OCI-LY7 (cell line): ENCODE measurements at places on chromosomes 7 and 10. TPM values are rescaled to one million over a fixed set of nuclear protein-coding genes. Genes with fewer than 3 reads are reported as not detected.
A peak's percentile ranks its signal among the peaks of the same experiment; 100 is the strongest.

PRSS1 gene
- not detected in 2 replicates for total RNA-seq

TUBAL3 gene
- not detected in 2 replicates for total RNA-seq

CYTH3 gene
- total RNA-seq, result 4.7 and 5.0 TPM in 2 replicates

CPVL gene
- total RNA-seq, result not detected in 2 replicates

AP3M1 gene
- 53.6 and 54.2 TPM in 2 replicates for total RNA-seq

DNA sequence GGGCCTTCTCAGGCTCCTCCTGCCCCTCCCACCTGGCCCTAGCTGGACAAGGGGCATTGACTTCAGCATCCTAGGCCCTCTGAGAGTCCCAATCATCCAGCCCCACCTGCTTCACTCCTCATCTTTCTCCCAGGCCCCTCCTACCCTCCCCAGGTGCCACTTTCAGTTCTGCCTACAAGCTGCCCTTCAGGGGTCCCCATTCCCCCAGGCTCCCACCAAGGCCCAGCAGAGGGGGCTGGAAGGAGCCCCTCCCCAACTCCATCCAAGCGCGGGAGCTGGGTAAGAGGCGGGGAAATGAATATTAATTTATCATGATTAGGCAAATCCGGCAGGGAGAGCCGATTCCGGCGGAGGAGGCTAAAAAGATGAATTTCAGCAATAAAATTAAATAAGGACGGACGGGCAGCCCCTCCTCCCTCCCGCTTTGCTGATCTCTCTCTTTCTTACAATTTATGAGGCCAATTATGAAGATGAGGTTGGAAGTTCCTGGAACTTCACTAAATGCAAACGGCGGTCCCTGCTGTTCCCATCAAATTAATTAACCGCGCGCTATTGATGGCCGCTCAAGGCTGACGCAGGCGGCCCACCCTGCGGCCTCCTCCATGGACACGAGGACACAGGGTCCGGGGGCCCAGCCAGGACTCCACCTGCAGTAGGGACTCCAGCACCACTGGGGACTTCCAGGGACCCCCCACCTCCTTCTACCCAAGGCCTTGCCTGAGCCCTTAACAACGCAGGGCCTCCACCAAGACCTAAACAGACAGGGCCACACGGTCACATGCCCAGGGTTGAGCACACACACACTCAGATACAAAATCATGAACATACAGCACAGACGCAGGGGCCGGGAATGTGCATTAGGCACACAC, 13.9 kb downstream of the POLL start:
- no peak for DNase-seq

DNA sequence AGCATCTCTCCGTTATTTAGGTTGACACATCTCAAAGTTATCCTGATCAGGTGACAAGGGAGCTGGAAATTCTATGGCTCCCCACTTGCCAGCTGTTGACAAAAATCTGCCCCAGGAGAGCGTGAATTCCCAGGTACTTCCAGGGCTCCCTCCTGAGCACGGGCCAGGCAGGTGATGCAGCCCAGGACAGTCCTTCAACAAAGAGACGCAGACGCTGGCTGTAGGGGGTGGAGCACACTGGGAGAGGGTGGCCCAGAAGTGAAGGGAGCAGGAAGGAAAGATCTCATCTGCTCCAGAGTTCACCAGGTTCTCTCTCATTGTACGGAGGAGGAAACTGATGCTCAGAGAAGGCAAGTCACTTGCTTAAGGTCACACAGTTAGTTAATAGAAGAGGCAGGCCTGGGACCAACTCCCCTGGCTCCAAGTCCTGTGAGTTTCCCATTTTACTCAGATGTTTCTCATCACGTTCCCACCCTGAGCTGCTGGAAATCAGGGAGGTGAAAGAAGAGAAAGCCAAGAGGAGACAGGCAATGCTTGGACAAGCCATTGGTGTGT, 41.0 kb upstream of the CHST3 start:
- no peak for DNase-seq

DNA sequence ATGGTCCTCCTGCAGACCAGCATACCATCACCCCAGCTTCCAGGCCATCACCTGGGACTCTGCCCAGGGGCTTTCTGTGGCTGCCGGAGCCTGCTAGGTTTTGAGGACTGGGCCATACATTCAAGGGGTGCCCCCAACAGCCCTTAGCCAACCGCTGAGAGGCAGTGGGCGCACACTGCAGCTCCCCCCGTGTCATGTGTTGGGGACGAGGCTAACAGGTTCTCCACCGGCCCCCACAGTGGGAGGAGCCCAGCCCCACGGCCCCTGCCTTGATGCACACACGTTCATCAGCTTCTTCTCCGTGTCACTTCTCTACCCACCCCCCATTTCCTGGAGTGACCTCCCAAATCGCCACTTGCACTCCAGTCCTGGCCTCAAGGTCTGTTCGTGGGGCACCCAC, 543.2 kb upstream of the FOXK1 start:
- DNase-seq, result no peak

- no peak for DNase-seq
These were observed 366 bp upstream of the TAF3 start for GRCh38 chr10:7817984-7818294.

DNA sequence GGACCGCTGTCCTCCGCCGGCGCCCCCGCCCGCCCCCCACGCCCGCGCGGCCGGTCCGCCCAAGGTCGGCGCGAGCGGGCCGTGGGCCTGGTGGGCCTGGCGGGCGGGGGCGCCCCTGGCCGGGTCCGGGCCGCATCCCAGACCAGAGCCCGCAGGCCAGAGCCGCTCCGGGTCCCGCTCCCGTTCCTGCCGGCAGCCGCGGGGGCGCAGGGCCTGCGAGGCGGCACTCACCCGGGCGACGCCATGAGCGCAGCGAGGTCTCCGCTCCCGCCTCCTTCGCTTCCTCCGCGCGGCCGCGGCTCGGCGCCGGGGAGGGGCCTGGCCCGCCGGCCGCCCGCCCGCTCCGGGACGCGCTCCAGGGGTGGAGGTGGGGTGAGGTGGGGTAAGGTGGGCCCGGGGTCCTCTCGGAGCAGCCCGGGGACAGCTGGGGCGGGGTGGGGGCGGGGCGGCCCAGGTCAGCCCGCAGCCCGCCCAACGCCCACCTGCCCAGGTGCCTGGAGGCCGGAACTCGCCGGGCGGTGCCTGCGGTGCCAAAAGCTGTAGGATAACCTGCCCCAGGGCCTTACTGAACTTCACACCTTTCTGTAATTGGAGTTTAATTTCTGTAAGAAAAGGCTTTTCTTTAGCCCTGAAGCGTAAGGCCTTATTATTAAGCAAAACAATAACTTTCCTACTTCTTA, at the start of gene URGCP:
URGCP (minus strand) TSS at position 266 of the 680 bp plus-strand sequence; CDS start at position 245, 21 bp downstream.
- DNase-seq, result no peak

- DNase-seq, result peak; percentile 32
These were observed 12.7 kb downstream of the HHEX start for GRCh38 chr10:92702301-92702916.

- no peak for DNase-seq
These were observed 8.0 kb downstream of the CDHR1 start for GRCh38 chr10:84202349-84202748.

DNA sequence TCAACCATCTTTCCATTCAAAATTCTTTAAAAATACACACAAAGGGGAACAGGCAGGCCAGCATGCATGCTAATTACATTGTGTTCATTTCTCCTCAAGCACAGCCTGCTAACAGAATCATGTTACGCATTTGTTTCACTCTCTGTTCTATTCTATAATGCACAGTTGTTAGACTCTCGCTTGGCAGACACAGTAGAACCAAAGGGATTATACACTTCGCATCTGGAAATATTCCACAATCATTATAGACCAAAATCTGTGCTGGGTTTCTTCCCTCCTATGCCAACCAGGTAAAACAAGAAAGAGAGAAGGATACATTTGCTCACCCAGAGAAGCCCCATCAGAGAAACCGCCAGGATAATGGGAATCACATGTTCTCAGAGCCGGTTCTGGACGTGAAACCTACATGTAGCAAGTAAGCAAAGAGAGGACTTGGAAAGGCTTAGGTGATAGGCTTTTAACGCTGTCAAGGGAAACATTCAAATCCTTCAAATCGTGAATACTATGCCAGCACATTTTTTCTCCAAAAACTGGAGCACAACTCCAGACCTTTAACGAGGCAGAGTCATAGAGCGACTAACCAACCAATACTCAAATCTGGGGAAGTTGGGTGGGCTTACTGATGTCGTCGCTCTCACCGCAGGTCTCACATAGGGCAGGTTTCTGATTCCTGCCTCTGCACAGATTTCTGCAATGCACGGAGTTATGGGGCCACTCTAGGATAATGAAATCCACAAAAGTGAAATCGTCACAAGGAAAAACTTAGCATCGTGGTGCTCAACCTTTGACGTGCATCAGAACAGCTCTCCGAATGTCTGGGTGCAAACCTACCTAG, 380.5 kb upstream of the AUTS2 start:
- no peak for DNase-seq

- peak; percentile 3 for DNase-seq
These were observed 197.3 kb upstream of the PODXL start for GRCh38 chr7:131753620-131754222.

GRCh38 chr7:38321515-38321944, 48.1 kb upstream of the TARP start:
- no peak for DNase-seq

DNA sequence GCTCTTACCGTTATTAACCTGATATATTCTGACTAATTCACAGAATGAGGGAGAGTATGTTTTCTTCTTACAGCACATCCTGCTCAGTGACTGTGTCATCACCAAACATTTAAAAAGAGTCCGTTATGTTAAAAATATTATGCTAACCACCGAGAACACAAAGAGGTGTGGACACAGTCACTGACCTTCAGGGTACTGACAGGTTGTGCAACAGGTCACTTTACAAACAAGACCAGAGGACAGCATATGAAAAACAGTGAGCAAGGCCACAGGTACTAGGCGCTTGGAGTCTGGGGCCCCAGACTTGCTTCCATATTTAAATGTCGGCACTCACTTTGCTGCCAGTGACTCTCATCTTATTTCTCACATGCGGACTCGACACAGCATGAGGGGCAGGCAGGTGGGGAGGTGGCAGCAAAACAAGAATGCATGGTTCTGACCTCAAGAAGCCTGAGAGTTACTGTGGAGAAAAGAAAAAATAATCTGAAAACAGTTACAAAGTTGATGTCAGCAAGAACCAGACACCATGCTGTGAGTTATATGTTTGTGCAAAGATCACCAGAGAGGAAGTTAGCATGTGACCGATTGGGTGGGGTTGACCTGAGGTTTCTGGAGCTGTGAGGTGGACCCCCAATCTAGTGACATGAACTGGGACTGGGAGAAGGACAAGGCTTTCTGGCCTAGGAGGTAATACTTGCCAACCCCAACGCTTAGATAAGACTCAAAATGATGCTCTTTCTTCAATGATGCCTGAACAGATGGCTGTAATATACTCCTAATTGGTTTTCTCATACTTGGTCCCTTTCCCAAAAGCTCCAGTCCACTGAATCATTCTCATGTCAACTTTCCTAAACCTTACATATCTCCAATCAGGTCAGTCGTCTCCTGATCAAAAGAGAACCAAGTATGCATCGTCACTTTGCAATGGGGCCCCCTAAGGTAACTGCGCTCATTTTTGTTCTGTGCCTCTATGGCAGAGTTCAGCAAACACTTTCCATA, 102.4 kb downstream of the HIPK2 start:
- DNase-seq, result no peak

- no peak for DNase-seq
These were observed 38.7 kb downstream of the GPR26 start for GRCh38 chr10:123704812-123705211.

DNA sequence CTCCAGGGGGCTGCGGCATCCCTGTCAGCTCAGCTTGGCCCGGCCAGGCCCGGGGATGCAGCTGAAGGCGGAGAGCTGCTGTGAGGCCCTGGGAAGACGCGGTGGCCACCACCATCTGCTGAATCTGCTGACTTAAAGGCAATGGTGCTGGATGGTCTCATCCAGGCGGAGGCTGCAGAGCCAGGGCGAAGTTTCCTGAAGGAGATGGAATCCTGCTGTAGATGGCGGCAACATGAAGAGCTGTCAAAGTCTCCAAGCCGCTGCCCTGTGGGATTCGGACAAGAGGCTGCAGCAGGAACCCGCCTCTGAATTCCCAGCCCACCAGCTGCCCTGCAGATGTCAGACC, 200.1 kb downstream of the PTPRN2 start:
- DNase-seq, result no peak

- DNase-seq, result no peak
These were observed 425.2 kb upstream of the NFE2L3 start for GRCh38 chr7:25726781-25727311.

GRCh38 chr10:78510566-78511323, 477.1 kb downstream of the RPS24 start:
- DNase-seq, result no peak

DNA sequence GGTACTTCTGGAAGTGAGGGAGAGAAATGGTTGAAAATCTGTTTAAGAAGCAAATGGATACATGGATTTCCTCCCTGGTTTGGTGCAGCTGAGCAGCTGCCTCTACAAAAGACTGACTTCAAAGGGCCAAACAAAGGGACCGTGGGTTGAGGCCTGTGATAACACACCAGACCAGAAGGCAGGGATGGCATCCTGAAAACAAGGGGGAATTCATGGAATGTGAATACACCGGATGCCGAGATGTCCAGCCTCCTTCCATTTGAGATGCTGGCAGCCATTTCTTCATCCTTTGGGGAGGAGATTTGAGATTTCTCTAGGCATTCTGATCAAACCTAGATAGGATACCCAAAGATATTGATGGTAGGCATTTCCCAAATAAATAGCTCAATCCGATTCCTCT, 36.9 kb downstream of the TAF3 start:
- no peak for DNase-seq

DNA sequence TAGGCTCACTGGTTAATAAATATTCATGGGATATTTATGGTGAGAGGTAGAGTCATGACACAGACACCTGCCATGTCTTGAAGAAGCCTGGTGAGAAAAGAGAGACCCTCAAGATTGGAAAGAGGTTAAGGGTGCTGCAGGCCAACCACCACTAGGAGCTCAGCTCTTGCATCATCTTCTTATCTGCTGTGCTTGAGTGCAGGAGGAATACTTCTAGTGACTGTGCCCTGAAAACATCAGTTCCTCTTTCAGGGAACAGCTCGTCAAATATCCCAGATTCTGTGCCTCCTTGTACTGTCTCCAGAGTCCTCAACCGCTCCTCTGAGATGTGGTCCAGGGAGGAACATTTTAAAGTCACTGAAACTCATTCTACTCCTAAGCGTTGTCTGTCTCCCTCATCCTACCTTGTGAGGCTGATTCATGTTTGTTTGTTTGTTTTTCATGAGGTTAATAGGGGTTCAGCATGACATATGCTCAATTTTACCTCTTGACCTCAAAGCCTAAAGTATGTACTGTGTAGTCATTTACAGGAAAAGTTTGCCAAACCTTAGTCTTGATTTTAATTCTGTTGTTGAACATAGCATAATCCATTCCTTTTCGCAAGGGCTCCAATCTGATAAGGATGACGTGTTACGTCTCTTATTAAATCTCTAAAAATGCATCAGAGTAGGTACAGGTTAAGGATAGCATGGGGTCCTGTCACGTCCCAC, 293.1 kb downstream of the C7orf25 start:
- DNase-seq, result no peak

DNA sequence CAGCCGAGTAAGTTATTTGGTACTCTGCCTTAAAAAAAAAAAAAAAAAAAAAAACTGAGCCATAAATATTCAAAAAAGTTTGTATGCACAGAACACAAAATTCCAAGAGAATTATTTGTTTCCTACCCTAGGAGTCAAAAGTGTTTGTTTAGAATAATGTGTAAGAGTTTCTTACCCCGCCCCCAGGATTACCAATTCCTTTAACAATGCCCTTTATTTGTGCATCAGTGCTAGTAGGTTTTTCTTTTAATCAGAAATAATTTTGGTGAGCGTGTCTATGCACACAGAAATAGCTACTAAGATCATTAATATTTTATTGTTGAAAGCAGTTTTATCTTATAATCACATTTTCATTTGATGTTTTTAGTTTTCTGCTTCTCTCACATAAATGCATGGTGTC, 374.6 kb downstream of the DPP6 start:
- DNase-seq, result no peak
